EL (cell line): ENCODE measurements at places on chromosomes 12 and 14.
A peak's percentile ranks its signal among the peaks of the same experiment; 100 is the strongest.

- DNase-seq: no peak
These were observed 81.6 kb downstream of the MYRFL start for GRCh38 chr12:69906411-69907216.

GRCh38 chr12:88172844-88173407, 30.8 kb downstream of the TMTC3 start:
- peak; percentile 47 for DNase-seq

DNA sequence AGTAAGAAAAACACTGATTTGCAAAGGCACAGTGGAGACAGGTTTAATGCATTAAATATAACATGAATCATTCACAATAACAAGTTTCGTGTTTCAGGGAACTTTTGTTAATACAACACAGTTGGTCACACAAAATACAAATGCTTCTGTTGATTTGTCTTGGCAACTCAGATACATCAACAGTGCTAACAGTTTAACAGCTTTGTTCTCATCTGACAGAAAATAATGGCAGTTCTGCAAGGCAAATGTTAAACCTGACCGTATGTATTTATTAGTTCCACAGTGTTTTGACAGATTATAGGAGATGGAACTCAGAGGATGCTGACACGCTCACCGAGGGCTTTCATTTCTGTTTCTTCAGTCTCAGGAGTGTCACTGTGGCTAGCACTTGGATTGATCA, 350.7 kb downstream of the PRKD1 start:
- no peak for DNase-seq

DNA sequence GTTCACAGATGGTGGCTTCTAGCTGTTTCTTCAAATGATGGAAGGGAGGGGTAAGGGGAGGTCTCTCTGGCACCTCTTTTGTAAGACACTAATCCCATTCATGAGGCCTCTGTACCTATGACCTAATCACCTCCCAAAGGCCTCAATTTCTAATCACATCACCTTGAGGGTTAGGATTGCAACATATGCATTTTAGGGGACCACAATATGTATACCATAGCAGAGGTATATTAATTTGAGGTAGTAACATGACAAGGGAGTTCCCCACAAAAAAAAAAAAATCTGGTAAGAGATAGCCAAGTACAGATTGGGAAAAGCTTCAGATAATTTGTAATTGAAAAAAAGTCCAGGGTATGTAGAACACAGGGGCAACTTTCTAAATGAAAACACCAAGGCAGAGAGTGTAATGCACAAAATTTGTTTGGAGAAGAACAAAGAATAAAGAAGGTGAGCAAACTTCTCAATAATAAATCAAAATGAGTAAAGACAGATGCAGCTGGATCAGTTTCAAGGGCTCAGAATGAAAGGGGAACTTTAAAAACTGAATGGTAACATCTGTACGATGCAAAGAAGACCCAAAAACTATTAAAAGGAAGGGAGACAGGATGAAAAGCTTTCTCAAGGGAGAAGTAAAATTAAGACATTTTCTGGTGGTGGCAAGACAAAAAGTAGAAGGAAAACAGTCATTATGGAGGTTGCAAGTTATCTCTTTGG, 125.5 kb upstream of the DCN start:
- DNase-seq: no peak

DNA sequence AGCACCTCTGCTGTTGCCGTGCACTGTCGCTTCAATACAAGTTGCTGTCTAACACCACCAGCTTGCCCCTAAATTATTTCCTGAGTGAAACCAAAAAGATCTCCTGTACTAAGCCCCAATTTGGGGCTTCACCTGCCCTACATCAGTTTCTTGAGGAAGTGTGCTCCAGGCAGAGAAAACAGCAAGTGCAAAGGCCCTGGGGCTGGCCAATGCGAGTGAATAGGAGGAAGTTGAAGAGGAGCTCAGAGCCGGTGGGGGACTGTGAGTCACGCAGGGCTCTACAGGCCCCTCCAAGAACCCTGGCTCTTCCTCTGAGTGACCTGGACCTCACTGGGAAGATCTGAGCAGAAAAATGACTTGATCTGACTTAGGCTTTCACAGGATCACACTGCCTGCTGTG, 117.2 kb downstream of the IPO8 start:
- no peak for DNase-seq

GRCh38 chr14:74425525-74426201, 347 bp downstream of the SYNDIG1L start:
- peak; percentile 29 for DNase-seq

DNA sequence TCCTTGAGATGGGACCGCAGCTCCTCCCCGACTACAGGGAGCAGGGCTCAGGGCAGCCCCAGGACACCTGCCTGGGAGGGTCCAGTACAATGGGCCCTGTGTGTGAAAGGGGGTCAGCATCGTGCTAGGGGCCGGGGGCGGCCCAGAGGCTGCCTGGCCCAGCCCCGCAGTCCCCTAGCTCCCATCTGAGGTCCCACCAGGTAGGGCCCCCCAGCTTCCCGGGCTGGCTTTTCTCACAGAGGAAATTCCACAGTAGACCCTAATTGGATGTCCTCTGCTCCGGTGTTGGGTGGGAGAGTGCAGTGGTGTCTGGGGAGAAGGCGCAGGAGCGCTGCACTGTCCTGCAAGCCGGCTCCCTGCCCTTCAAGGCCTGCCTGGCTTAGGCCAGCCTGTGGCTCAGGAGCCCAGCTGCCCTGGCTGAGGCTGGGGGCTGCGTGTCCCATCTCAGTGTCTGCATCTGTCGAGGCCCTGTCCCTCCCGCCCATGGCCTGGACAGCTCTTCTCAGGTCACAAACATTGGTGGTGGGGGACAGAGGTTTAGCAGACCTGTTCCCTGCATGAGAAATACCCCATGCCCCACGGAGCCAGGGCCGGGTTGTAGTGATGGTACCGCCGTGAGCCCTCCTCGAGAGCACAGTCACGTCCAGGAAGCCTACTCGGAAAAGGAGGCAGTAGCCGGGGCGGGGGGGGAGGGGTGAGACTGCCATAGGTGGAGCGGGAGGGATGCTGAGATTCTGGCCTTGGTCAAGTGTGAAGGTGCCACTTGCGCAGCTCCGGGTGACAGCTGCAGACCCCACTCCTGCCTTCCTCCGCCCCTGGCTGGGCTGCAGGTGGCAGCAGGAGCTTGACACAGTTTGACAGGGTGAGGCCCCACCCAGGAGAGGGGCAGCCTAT, 11.6 kb downstream of the HIP1R start:
- DNase-seq: no peak

GRCh38 chr14:71050227-71050823, 143.1 kb downstream of the PCNX1 start:
- no peak for DNase-seq

GRCh38 chr14:104446611-104447010, 133.0 kb upstream of the C14orf180 start:
- DNase-seq: no peak

GRCh38 chr14:65142914-65143625, 40.8 kb upstream of the MAX start:
- no peak for DNase-seq

DNA sequence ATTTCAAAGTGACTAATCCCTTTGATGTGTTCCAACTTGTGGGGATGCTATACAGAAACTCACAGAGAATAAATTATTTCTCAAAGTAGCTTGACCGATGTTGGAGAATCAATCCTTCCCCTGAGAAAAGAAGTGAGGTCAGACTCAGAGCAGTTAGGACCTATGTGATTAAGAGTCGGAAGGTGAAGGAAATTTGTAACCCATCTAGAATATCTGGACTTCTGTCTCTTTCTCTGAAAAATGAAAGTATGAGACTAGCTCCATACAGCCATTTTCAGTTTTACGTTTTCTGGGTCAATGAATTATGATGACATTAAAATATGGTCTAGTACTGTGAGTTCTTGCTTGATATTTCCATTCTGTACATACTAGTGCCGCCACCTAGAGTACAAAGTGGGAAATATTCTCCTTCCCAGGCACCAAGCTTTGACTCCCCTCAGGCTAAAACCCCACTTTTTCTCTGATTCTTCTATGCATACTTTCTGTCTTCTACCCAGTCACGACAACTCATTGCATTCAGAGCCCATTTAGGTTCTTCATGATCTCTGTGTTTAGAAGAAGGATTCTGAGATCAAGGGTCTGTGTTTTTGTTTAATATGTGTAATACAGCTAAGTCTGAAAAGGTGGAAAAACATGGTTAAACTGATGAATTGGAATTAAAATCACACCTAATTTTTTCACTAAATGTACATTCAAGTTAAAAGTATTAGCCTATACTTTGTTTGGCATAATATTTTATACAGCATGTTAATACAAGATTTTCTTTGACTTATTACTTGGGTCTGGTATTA, 6.9 kb upstream of the NTS start:
- DNase-seq: peak; percentile 55

DNA sequence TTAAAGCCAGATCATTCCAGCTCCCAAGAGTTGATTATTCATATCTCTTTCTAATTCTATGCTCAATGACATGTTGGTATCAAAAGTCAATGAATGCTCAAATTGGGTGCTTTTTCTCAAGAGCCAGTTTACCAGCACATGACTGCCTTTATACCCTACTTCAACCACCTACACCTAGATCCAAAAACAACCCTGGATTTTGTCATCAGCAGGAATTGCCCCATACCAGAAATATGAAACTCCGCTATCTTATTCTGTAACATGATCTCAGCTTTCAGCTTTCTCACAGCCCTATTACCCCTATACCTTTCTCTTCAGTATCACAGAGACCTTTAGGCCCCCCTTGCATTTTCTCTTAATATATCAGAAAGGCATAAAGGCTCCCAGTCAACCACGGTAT, 32.3 kb upstream of the ESR2 start:
- no peak for DNase-seq

- DNase-seq: peak; percentile 72
These were observed 309.2 kb downstream of the SLC16A7 start for GRCh38 chr12:59904874-59905521.

GRCh38 chr12:121916719-121917118, 1.7 kb upstream of the CFAP251 start:
- DNase-seq: no peak

DNA sequence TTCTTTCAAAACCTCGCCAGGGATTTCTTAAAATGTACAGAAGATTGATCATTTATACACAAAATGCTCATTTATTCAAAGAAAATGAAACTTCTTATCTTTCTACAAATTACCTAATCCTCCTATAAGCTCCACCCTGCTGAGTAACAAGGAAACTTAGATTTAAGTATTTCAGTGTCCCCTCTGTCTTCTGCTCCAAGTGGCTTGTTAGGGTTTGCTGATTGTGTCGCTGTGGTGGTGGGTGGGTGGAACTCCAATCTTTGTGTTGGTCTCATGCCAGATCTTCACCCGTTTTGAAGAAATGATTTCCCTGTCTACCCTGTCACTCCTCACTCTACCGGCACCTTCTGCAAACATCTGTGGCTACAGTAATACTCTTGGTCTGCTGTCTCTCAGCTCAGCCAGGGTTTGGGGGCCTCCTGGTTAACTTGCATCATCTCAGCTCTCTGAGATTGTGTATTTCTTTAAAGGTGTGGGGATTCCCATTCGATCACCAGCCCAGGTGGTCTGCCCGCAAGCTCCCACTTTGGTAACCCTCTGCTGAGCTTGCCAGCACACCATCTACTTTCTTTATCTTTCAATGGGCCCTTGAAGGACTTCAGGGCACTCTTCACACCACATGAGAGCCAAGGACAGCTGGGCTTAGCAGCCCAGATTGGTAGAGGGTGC, 73.8 kb downstream of the DRAM1 start:
- DNase-seq: no peak

DNA sequence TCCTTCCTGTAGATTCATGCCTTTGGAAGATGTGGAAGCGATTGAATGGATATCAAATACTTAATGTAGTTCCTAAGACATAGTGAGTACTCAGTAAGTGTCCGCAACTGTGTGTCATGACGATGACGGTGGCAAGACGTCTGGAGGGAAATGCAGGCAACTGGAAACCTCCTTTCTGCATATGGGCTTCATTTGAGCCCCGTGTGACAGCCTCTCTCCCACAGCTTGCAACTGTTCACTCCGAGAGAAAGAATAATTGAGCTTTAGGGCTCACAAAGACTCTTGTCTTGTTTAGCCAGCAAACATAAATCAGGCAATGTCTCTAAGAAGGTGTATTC, 6.9 kb downstream of the CFAP251 start:
- peak; percentile 73 for DNase-seq

GRCh38 chr12:473863-474577, 14.3 kb downstream of the B4GALNT3 start:
- peak; percentile 43 for DNase-seq

GRCh38 chr14:65502676-65503124, 90.2 kb downstream of the FUT8 start:
- peak; percentile 76 for DNase-seq

DNA sequence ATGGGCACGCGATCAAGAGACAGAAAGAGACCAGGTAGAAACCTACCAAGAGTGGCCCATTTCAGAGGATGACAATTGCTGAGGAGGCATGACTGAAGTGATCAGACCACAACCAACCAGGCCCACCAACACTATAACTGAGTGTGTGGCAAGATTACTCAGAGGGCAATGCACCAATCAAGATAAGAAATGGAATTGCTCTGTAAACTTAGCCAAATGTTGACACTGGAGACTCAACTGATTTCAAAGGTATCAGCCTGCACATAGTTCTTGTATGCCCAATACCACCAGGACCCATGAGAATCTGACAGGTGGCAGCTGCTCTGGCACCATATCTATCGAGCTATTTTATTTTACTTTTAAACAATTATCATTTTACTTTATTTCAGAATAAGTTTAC, 128.9 kb downstream of the FOXN3 start:
- no peak for DNase-seq

DNA sequence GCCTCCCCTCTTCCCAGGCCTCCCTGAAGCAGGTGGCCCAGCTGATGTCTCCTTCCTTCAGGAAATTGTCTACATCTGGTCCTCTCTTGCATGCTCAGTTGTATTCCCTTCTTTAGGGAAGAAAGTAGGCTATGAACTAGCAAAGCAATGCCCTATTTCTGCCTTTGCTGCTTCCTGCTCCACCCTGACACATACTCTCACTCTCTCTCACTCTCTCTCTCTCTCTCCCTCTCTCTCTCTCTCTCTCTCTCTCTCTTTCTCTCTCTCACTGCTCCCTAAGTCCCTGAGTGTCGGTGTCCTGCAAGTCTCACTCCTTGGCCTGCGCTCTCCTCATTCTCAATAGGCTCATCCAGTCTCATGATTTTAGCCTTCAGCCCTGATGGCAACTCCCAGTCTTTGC, 19.4 kb upstream of the PARP11 start:
- DNase-seq: no peak

- DNase-seq: no peak
These were observed 52.3 kb downstream of the PLEKHA5 start for GRCh38 chr12:19181666-19182426.

DNA sequence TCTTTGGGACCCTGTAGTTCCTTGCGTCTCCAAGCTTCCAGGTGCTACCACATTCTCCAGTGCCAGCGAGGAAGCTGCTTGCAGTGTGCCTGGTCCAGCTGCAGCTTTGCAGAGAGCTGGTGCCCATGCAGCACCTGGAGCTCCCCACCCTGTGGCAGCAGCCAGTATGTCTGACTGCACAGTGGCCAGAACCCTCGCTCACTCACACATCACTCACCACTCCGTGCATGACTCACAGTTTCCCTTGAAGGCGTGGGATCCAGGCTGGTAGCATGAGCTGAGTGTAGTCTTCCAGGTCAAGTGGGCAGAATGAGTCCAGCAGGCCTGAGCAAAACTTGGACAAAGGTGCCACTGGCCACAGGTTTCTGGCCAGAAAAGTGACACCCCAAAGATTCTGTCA, 33.6 kb downstream of the SDR9C7 start:
- peak; percentile 66 for DNase-seq
